ENCODE measurements at places on chromosomes 11 and 22. TPM values are rescaled to one million over a fixed set of nuclear protein-coding genes. Genes with fewer than 3 reads are reported as not detected.

- no peak for DNase-seq
Measured at GRCh38 chr22:36160499-36160942, at the start of gene APOL3. Gene APOL3, minus strand, starts transcription at chr22:36160755. Its CDS starts 11,700 bp downstream, at chr22:36149055.

DNA sequence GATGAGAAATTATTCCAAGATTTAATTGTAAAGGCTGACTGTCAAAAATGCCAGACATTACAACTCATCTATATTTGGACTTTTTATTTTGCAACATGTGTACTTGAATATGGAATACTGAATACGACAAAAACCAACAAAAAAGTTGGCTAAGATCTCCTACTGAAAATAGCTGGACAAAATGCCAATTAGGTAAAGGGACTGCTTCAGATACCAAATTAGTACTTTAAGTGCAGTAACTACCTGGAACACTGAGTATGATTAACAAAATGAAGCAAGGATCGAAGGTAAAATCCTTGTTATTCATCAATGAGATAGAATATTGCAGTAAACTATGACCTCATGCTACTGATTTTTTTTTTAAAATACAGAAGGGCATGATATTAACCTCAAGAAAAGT lies 173.8 kb downstream of the SOX6 start:
- DNase-seq: no peak

GRCh38 chr22:22749167-22749758 lies 104.8 kb downstream of the GGTLC2 start:
- no peak for DNase-seq

DNA sequence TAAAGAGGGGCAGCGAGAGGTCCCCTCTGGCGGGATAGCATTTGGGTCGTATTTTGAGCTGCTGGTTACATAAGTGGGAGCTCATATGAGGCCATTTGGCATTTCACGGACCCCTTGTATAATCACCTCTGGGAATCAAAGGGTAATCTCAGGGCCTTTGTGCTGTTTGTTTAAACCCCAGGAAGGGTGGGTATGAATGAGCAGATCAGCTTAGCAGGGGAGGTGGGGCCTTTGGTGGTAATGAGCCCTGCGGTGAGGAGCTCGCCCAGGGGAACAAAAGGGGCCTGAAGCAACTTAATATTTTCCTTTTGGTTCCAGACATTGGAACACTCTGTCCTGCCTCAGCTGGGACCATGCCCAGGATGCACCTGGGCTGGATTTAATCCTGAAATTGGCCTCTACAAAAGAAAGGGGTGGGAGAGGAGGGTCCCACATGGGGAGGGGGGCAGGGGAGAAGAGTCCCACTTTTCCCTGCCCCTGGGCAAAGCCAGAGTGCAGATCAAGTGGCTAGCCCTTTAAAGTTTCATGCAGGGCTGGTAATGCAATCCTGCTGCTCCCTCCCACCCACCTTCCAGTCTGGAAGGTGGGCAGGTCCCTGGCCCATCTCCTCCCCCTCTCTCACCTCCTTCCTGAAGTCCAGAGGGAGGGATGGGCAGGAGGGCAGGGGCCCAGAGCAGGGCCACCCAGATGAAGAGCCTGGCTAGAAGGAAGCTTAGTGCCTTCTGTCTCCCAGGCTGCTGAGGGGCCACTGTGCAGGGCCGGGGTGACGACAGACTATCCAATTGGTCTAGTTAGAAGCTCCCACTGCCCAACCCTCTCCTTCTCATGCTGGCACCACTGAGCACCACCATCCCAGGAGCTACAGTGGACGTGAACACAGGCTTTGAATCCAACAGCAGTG lies 10.5 kb downstream of the TSKU start:
- no peak for DNase-seq

The C11orf87 gene
- polyA plus RNA-seq: 0.11 TPM

The GGTLC2 gene
- polyA plus RNA-seq: not detected
